Activated T-helper 1 cell treated with anti-CD3 and anti-CD28 coated beads, Interleukin-2, amount 50 U/mL, for 16 hours (primary cell): ENCODE measurements at places on chromosomes 5 and 9.

DNA sequence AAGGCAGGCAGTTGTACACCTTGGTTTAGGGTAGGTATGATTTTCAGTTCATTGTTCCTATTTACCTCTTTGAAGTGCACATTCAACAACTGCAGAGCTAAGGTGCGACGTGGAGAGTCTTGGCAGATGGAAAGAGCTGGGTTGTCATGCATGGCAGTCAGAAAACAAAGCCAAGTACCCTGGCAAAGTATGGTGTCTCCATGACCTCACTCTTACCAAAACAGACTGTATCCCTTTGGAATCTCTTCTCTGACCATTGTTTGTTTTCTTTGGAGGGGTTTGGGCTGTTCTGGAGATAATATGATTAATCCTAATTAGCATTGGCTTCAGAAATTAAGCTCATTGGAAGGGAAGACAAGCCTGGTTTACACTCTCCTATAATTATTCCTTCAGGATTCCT is 665.7 kb downstream of the DNAH5 start:
- no peak for DNase-seq

DNA sequence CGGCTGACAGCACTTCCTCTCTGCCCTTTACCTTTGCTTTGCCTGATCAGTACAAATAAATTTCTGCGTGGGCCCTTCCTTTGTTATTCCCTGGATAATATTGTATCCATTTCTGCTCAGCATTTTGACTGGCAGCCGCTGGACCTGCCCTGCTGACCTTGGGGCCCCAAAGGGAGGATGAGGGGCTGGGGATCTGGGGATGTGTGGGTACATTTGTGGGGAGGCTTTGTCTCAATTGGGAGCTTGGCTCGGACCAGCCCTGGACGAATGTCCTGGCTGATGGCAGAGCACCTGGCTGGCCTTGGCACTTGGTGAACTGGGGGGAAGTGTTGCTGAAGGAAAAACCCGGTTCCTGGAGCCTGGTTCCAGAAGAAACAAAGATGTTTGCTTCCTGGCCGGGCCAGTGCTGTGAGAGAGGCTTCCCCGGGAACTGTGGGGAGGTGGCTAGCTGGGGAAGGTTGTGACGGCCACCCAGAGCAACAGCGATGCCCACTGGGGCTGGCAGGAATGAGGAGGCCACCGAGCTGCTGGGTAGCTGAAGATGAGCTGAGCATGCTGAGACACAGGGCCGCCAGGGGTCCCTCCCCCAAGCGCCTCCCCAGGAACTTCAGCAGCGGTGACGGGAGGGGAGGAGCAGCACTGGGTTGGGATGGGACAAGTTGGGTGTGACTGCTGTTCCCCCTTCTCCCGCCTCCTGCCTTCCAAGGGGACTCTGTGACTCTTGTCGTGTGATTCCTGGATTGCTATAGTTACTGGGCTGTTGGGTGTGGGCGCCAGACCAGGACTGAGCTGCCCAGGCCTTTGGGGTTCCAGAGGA is 8.4 kb downstream of the LMX1B start:
- no peak for DNase-seq

GRCh38 chr9:133210609-133211008 is 1.6 kb upstream of the OBP2B start:
- DNase-seq, result no peak

DNA sequence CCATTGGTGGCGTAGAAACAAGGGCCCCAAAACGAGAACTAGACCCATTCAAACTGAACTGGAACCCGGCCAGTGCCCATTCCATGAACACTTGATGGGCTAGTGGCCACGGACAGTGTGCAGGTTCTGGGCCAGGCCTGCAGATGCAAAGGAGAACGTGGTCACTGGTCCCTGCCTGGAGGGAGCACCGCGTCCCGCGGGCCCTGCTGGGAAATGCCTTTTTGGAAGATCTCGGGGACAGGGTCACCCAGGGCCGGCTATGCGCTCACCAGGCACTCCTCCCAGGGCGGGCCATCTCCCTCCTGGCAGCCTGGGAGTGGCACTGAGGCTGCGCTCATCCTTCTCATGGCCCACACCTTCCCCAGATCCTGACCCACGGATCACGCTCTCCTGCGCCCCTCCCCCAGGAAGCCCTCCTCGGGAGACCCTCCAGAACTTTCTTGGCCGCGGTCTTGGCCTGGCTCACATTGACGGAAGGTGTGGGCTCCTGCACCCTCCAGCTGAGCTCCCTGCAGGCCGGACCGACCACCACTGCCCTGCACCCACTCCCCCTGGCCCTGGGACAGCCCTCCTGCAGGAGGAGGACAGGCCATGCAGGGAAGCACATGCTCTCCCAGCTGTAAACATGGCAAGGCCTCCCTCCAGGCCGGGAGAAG is 2.8 kb upstream of the DIPK1B start:
- DNase-seq, result no peak

DNA sequence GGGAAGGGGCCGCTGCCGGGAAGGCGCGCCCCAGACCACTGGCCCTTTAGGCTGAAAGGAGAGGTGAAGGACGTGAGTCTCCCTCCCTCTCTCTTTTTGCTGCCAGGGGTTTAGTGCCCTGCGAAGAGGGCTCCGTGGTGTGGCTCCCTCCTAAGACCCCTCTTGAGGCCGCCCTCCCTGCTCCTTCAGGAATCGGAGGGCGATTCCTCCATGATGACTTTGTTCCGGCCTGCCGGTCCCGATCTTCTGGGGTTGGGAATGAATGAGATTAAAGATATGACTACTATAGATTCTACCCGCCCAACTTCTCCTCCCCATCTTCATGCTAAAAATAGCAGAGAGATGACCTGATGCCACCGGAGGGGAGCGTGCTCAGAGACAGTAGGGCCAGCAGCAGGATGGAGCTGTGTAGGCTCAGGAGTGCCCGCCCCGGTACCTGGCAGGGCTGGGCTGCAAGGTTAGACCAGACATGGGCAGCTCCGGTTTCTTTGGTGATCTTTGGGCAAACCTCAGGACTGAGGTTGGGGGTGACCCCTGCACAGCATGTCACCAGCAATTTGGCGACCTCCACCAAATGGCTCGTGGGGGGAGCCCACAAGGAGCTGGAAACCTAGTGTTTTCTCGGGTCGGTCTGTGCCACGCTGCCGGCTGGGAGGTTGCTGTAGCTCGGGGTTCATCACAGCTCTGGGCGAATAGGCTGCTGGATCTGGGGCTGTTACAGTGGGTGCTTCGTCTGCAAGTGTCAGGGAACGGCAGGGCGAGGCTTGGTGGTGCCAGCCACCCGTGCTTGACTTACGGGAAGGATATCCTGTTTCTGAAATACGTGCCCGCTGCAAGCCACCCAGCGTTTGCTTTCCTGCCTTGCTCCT is 1.7 kb downstream of the OLFM1 start:
- no peak for DNase-seq

DNA sequence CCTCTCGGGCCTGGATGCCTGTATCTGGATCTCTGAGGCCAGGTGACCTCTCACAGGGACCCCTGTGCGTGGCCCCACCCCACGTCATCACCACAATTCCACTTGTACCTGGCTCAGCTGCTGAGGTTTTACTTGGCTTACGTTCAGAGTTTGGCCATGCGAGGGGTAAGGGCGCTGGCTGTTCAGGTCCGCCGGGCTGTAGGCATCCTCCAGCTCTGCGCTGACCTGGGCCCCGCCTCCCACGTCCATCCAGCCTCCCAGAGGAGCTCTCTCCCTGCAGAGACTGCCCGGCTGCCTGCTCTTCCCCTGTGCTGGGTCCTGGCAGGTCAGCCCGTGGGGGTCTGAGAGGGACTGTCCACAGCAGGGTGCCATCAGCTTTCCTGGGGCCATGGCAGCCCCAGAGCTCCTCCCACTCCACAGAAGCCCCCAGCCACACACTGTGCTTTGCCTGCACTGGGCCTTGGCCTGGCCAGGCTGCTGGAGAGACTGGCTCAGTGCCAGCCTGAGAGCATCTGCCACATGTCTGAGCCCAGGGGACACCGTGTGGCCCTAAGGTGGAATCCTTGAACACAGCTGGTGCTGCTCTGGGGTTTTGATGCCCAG is 43.6 kb downstream of the SLC6A3 start:
- no peak for DNase-seq

GRCh38 chr5:176339304-176339703 is 22.3 kb downstream of the KIAA1191 start:
- no peak for DNase-seq

GRCh38 chr5:179923436-179923835 is 15.7 kb upstream of the TBC1D9B start:
- DNase-seq, result no peak

GRCh38 chr9:517993-518392 is 303.3 kb downstream of the DOCK8 start:
- no peak for DNase-seq

- DNase-seq, result no peak
Observed at GRCh38 chr9:136019681-136020060, 58.5 kb upstream of the UBAC1 start.

DNA sequence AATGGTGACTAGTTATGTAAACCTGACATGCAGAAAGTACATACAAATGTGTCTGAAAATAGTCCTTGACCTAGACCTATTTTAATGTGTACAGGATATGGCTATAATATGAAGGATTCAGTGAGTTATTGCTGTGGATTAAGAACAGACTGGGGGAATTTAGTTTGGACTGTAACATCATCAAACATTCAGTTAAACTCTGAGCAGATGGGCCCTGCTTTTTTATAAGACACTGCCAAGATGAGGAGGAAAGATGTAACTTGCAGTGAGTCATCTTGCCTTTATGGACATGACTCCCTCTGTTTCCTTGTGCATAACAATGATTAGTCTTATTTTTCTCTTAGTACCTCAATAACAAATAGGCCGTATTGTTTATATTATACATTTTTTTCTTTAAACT is 12.2 kb downstream of the PPP3R2 start:
- DNase-seq, result no peak

DNA sequence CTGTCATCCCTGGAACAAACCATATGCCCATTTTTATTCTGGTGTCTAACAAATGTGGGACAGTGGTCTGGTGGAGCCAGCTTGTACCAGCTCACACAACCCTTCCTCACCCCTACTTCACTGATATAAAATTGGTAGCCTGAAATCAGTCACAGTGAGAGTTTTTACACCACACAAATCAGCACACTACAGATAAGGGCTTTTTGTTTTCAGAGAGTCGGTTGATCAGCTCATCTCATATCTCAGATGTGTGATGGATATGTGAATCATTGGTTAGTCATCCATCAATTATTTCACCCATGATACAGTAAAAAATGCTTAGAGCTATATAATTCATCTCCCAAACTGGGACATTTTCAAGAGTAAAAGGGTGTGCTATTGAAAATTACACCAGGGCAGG is 529.2 kb downstream of the EBF1 start:
- no peak for DNase-seq

- no peak for DNase-seq
Observed at GRCh38 chr9:87556039-87556438, 58.4 kb downstream of the DAPK1 start.

DNA sequence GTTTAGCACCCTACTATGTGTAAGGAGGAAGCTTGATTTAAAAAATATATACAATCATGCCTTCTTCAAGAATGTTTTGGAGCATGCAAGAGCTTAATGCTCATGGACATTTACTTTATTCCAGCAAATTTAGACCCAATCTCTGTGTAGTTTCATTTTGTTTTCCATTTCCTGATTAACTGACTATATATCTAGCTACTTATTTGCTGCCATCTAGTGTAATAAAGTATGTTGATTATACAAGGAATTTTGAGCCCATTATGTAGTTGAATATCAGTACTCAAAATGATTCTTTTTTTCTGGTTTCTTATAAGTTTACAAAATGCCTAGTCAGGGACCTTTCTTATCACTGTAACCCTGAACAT is 100.0 kb upstream of the CCDC152 start:
- DNase-seq, result no peak

DNA sequence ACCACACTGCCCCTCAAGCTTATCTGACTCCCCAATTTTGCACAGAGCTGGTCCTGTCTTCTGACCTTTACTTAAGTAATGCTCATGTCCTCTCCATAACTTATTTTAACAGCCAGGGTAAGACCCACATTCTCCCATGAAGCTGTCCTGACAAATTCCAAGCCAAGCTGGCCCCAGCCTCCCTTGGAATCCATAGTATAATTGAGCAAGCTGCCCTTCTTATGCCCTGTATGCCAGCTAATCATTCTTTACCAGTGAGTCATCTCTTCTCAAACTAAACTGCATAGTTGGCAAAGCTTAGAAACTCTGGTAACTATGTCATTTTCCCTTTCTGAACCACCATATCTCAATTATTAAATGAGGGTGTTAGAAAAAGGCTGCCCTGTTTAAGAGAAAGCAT is 92.4 kb downstream of the NFIB start:
- no peak for DNase-seq

DNA sequence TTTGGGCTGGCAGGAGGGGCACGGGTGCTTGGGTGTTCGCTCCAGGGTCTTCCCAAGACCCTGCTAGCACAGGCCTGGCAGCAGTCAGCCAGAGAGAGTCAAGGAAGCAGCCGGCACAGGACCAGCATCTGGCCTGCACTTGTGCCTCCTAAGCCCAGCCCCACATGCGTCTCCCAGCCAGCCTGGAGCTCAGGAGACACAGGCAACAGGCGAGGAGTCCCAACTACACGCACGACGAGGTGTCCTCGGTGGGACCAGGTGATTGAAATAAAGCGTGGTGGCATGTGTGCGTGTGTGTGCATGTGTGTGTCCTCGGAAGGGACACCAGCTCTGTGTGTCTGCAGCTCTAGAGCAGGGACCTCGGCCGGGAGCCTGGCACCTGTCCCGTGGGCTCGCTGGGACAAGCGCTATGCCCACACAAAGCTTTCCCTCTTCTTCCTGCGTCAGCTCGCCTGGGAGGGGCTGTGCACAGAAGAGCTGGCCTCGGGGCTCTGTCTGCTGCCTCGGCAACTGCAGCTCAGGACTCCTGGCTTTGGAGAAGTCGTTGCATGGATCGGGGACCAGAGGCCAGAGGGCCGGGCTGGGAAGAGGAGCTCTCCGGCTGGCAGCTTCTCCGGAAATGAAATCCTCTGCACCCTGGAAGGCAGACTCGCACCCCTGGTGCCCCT is 14.7 kb upstream of the SLC9A3 start:
- DNase-seq, result no peak

DNA sequence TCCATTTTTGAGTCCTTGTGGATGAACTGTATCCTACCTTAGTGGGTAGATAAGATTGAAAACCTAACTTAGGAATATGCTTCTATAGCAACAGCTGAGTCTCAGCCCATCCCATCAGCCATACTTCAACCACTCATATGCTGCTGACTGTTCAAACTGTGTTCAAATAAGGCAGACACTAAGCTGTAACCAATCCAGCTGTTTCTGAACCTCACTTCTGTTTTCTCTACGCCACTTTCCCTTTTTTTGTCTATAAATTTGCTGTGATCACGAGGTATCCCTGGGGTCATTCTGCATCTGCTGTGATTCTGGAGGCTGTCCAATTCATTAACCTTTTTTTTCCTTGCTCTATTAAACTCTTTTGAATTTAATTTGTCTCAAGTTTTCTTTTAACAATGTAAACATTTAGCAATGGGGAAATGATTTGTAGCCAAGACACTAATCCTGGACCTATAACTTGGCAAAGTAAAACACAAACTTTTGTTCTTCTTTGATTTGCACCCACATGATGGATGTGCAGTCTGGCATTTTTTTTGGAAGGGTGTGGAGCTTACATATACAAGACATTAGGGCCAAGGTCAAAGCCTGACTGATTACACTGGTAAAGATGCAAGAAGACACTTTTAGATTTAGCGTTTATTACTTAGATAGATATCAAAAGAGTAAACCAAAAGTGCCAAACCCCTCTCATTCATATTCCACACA is 14.9 kb upstream of the SCGB3A2 start:
- DNase-seq, result no peak
